ENCODE measurements at places on chromosomes 5 and 9. TPM values are rescaled to one million over a fixed set of nuclear protein-coding genes. Genes with fewer than 3 reads are reported as not detected.

- no peak for DNase-seq
Observed at GRCh38 chr9:4689687-4690104, 10.3 kb downstream of the CDC37L1 start.

The EGFLAM gene
- total RNA-seq: 0.13 TPM

- no peak for DNase-seq
Observed at GRCh38 chr9:108606401-108606800, 249.4 kb downstream of the ACTL7B start.

DNA sequence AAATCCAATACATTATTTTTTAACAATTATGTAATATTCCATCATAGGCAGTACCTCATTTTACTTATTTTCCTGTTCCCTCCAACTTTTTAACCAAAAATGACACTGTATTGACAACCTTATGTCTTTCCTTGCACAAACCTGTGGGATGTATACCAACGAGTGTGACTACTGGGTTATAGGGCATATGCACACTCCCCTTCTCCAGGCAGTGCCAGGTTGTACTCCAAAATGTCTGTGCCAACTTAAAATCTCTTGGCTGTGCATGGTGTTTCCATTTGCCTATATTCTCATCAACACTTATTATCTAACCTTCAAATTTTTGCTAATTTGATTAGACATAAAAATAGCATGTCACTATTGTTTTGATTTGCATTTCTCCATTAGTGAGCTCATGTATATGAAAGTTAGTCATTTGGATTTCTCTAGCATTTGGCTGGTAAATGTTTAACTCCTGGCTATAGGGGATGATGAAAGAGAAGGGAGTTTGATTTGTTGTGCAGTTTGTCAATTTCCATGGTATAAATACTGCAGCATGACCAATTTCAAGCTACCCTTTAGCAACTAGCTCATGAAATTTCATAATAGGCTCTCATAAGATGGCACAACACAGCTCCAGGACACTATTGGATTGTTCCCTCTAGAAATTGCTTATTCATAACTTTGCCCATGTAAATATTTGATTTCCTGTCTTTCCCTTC lies 129.9 kb downstream of the BAAT start:
- DNase-seq: no peak

- no peak for DNase-seq
Observed at GRCh38 chr5:56270058-56270457, 36.9 kb upstream of the ANKRD55 start.

DNA sequence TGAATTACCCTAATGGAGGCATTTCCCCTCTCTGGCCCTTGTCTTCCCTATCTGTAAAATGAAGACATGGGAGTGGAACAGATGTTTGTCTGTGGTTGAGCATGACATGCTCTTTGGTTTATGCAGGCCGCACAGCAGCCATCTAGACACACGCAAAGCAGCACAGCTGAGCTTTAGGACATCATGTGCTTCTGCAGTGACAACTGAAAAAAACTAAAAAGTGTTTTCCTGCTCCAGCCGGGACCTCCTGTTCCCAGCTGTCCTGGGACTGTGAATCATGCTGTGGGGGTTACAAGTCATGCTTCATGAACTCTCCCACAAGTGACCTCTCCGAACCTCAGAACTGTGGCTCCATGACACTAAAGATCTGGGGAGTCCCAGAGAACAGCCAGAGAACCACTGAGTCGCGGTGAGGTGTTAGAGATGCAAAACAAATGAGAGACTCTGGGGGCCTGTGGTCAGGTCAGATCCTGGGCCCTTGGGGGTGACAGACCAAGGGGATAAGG lies 1.7 kb downstream of the SMIM3 start:
- no peak for DNase-seq

GRCh38 chr5:129460936-129461710 lies 1.0 kb downstream of the ADAMTS19 start:
- DNase-seq: peak; percentile 4

GRCh38 chr5:131413605-131414559 lies 150.0 kb downstream of the CDC42SE2 start:
- DNase-seq: no peak

The TAF11L5 gene
- total RNA-seq: not detected

The SEMA6A gene
- 51.1 TPM for total RNA-seq

GRCh38 chr9:118595719-118596305 lies 773.4 kb downstream of the BRINP1 start:
- DNase-seq: no peak

The LCN15 gene
- 0.13 TPM for total RNA-seq

The BRINP1 gene
- 0.26 TPM for total RNA-seq

DNA sequence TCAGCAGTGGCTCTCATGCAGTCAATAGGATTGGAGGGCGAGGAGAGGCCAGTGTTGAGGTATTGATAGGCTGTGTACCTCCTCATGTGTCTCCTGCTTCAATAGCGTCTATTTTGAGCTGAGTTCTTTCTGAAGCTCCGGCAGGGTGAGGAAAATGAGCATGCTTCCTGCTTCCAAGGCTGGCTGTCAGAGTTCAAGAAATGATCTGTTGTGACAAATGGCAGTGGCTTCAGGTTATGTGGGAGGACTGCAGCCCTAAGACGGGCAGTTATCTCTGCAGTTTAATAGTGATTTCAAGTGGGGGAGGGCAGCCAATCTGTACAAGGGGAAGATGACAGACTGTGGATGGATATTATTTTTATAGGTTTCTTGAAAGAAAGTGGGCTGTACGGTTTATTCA lies 54.0 kb upstream of the CXCL14 start:
- DNase-seq: no peak

The ARID3C gene
- 0.25 TPM for total RNA-seq

The OTP gene
- total RNA-seq: not detected

- DNase-seq: no peak
Observed at GRCh38 chr9:131227959-131228460, 48.3 kb downstream of the FAM78A start.

DNA sequence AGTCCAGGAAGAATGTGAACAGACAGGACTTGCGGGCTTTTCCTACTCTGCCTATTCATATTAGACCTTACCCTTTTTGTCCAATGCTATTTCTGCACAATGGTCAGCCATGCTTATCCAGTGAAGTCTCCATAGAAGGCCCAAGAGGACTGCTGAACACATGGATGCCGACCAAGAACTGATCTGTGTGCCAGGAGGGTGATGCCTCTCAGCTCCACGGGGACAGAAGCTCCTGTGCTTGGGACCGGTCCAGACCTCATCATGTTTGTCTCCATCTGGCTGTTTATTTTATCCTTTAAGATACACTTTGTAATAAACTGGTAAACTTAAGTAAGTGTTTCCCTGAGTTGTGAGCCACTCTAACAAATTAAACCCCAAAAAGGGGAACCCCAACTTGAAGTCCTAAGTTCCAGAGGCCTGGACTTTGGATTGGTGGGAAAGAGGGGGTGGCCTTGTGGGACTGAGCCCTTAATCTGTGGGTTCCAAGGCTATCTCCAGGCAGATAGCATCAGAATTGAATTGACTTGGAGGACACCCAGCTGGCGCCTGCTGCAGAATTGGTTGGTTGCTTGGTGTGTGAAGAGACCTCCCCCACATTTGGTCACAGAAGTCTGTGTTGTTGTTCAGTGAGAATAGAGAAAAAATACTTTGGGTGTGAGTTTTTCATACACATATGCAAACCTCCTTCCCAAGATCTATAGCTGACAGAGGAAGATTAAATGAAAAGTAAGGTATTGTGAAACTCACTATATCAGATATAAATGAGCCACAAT lies 57.9 kb upstream of the ANKH start:
- no peak for DNase-seq

The C8G gene
- total RNA-seq: 0.77 TPM

GRCh38 chr5:76715736-76716455 lies at the start of gene F2R:
F2R (plus strand) TSS chr5:76716126; CDS start chr5:76716308, 182 bp downstream.
- DNase-seq: no peak

The DDX4 gene
- total RNA-seq: not detected

DNA sequence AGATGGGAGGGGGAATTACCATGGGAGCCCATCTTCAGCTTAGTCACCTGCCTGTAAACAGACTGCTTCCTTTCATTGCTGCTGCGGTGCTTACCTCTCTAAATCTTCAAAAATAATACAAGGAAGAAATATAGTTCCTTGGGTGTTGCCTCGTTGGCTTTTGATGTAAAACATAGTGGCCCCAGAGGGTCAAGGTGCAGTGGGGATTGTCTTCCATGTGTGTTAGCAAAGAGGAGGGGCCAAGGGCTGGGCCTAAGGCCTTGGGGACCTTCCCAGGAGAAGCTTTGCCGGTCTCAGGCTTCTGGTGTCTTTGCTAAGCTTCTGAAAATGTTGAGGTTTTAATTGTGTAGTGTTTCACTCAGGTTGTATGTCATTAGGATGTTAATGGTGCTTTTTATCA lies 90.0 kb downstream of the PDE8B start:
- no peak for DNase-seq

DNA sequence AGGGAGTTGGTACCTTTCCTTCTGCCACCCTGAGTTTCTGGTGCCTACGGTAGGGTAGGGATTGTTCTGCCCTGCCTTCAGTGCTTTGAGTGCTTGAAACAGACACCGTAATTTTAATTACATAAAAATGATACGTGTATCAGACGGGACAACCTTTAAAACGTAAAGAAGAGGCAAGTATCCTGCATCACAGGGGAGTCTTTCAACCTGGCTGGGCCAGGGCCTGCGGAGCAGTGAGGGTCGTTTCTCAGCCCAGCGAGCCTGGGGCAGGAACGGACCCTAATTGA lies 483 bp upstream of the DAB2IP start:
- no peak for DNase-seq

- DNase-seq: no peak
Observed at GRCh38 chr5:174718880-174719610, 5.3 kb upstream of the MSX2 start.

GRCh38 chr9:80082213-80082612 lies 510.4 kb downstream of the TLE4 start:
- DNase-seq: no peak

- no peak for DNase-seq
Observed at GRCh38 chr9:18063856-18064390, 410.0 kb upstream of the ADAMTSL1 start.

- DNase-seq: no peak
Observed at GRCh38 chr5:17794815-17795214, 160.6 kb downstream of the TAF11L14 start.

GRCh38 chr9:114216976-114217375 lies 61.6 kb downstream of the COL27A1 start:
- DNase-seq: no peak

GRCh38 chr5:170296935-170297588 lies 515 bp downstream of the LCP2 start:
- DNase-seq: no peak

- DNase-seq: peak; percentile 87
Observed at GRCh38 chr9:27194401-27195091, 85.5 kb downstream of the TEK start.

The DAPK1 gene
- 28.2 TPM for total RNA-seq

The SLC6A3 gene
- total RNA-seq: not detected

- peak; percentile 47 for DNase-seq
Observed at GRCh38 chr9:98686961-98687855, 21.5 kb downstream of the GABBR2 start.

- DNase-seq: no peak
Observed at GRCh38 chr9:81814401-81814793, 113.8 kb upstream of the SPATA31D4 start.

The FAM153A gene
- not detected for total RNA-seq

GRCh38 chr9:133556354-133556753 lies 21.9 kb downstream of the ADAMTSL2 start:
- no peak for DNase-seq

The SLCO4C1 gene
- not detected for total RNA-seq

The ECSCR gene
- total RNA-seq: 421 TPM

The MAST4 gene
- 14.2 TPM for total RNA-seq

DNA sequence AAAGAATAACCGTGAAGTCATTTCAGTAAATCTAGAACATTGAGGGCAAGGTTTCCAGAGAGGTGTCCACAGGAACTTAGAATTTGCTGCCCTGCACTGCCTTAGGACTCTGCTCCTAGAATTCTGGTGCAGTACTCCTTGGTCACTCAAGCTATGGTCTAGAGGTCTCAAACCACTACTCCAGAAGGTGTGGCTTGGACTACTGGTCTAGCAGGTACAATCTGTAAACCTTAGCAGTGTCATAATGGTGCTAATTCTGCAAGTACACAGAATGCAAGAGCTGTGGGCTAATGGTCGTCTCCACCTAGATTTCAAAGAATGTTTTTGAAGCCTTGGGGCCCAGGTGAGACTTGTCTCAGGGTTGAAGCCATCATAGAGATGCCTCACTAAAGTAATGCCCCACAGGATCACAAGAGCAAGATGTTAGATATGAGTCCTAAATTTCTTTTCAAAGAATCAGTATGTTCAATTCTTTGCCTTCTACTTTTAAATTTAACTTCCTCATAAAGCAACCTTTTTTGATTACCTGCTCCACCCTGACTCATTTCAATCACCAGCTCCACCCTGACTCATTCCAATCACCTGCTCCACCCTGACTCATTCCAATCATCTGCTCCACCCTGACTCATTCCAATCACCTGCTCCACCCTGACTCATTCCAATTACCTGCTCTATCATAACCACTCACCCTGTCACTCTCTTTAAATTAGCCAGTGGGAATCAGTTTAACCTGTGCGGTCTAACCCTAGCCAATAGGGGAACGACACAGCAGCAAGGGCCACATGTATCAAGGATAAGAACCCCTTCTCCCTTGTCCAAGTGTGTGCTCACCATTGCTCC lies 1111.8 kb upstream of the ACO1 start:
- DNase-seq: no peak

The LECT2 gene
- not detected for total RNA-seq

- DNase-seq: no peak
Observed at GRCh38 chr5:6446042-6446441, 2.6 kb upstream of the UBE2QL1 start.

DNA sequence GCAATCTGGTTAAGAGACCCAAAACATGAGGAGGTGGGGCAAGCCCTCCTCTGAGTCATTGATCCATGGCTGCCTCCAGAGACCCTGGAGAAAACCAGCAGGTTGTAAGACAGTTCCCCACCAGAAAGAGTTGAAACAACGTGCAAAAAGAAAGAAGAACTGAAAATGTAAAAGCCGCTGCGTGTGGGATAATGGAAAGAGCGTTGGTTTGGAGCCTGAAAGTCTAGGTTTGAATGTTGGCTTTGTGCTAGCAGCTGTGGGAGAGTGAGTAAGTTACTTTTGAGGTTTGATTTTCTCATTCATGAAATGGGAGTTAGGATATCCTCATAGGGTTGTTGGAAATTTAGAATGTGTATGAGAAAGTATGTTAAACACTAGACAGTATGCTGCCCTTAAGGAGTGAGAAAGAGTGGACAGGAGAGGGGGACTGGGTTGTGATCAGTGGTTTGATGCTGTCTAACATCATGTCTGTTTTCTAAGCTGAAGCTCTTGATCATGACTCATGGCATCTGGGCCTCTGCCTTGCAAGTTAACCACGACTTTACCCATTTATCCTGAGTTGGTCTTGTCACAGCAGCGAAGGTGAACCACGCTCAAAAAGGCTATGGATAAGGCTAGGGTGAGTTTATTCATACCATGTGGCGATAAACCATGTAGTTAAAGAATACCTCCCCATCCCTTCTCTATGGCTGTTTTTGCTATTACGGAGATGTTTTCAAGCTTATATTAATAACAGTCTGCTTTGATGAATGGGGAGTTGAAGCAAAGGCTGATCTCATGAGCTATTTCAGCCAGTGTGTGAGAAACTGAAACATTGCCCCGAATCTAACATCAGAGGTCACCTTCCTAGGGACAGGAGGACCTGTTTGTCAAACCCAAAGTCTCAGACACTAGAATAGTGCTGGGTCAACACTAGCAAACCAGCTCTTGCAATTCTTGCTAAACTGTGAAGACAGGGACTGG lies 41.3 kb downstream of the ZNF366 start:
- no peak for DNase-seq

The SAP30L gene
- total RNA-seq: 16.8 TPM

GRCh38 chr9:121222524-121223171 lies 21.0 kb upstream of the RAB14 start:
- DNase-seq: peak; percentile 36

The CD74 gene
- 1.2 TPM for total RNA-seq

The SPINK1 gene
- not detected for total RNA-seq
